Smooth muscle cell of trachea (primary cell): ENCODE measurements at places on chromosomes 5 and 9. TPM values are rescaled to one million over a fixed set of nuclear protein-coding genes. Genes with fewer than 3 reads are reported as not detected.

PCDHB10 gene
- total RNA-seq: 0.15 and 0.66 TPM in 2 replicates

ENHO gene
- total RNA-seq: not detected in 2 replicates

FOXD4 gene
- total RNA-seq: 0.17 TPM in 1 of 2 replicates, not detected in the other

MRPS27 gene
- total RNA-seq: 86.7 and 100 TPM in 2 replicates

ZFP2 gene
- total RNA-seq: 1.6 and 1.8 TPM in 2 replicates

SMIM32 gene
- not detected in 2 replicates for total RNA-seq
